ENCODE measurements at places on chromosomes 7 and 10.

DNA sequence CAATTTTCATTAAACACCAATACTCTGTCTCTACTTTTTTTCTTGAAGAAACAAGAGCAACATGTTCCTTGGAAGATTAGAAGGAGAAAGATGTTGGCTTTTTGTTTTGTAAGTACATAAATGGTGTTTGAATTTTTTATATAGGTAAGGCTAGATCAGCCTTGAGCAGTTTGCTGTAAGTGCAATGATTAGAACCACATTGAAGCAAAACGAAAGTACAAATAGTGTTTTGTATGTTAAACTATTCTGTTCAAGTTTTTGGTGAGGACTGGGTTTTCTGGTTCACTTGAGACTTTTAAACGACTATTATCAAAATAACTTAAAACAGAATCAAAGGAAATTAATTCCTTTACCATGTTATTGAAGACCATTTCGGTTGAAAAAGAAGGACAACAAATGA, 162.9 kb upstream of the NRP1 start:
- no peak for DNase-seq

GRCh38 chr10:47036771-47037170, 125.5 kb downstream of the PTPN20 start:
- no peak for DNase-seq

GRCh38 chr7:138603549-138604318, 97.4 kb downstream of the SVOPL start:
- DNase-seq: no peak

DNA sequence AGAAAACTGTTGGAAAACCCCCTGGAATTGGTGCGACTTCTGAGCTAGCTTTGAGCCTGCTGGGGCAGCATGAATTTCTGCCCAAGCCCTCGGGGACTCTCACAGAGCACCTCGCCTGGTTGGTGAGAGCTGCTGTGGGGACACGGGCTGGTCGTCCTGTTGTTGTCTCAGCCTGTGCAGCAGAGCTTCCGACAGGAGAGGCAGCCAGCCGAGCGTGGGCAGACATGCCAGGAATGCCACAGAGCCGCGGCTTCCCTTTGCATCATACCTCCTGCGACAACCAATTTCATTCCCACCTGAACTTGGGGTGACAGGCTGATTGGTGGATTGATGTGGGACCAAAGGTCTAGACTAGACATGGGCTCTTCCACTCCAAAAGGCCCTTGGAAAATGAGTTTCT, 60.2 kb upstream of the NRBF2 start:
- DNase-seq: no peak

DNA sequence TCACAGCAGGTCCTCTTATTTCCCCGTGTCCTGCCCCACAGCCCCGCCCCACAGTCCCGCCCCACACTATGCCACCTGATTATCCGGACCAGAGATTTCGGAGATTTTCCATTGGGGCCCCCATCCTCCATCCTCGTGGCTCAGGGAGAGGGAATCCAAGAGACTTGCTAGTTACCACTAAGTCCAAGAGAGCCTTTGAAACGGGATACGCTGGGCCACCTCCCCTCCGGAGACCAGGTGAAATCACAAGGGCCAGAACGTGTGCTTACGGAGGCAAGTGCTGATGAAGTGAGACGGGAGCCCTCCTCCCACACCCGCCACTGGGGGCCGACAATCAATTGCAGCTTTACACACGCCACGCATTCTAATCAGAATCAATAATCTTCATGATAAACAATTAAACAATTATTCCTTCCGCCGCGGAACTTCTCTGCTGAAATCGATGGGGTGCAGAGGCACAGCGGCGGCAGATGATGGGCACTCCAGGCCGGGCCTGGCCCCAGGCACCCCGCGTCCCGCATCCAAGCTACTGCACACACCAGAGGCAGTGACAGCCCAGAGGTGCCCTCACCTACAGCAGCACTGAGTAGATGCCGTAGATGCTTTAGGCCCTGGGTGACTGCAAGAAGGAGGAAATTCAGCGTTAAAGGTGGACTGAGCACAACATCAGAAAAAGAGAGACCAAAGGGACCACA, 534.0 kb upstream of the FOXK1 start:
- no peak for DNase-seq

DNA sequence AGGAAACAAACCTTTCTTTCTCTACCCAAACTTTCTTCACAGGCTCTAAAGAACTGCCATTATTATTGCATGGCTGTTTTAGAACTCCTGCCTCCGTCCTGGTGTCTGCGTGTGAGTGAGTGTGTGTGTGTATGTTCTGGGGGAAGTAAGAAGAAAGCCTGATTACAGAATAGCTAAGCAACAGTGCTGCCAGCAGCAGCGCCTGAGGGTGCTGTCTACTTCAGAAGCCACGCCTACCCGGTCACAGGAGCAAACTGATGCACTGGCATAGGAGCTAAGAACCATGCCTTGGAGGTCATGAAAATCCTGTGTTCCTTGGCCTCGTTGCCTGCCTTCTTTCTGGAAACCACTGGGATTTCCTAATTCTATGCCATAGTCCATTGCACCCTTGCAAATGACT, 25.2 kb downstream of the LIPK start:
- DNase-seq: no peak

DNA sequence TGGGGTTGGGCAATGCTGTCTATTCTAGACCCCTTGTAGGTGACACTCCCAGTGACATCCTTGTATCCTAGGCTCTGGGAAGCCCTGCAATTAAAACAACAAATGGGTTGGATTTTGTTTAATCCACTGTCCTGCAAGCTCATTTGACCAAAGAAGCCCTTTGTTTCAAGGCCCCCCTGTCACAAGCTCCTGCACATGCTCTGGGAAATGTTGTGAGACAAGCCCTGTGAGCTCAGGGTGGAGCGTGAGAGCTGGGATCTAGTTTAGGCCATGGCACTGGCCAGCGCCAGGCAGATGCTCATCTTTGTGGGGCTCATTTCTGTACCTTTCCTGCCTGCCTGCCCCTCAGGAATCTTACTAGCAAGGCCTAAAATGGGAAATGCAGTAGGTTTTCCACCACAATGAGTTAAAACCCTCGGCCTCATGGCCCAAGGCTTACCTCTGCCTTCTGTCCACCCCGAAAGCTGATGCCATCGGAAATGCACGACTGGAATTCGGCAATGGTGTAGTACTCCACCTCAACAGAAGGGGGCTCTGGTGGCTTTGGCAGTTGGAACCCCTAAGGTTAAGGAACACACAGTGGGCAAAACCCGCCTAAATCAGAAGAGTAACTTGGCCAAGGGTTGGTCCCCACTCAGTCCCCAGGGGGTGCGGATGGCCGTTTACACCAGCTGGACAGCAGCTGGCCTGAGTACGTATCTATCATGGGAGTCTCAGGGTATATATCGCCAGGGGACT, 112.0 kb downstream of the NEURL1 start:
- DNase-seq: peak; percentile 9

DNA sequence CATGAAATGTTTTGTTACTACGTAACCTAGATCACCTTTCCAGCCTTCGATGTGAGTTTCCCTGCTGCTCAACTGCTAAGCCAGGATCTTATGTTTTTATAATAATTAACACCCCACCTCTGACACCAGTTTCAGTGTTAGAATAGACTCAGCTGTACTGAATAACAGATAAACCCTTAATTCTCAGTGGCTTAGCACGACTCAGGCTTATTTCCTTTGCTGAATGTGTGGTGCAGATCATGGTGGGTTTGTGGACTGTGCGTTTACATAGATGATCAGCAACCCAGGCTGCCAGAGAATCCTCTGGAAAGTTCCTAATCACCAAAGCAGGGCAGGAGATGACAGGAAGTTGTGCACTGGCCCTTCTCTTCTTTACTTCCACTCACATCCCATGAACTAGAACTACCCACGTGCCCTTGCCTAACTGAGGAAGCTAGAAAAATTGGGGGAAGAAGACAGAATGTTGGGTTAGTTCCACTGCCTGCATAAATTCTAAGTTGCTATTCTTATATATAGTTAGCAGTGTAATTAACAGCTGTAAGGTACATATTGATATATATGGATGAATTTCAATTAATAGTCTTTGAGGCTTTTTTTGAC, 111.8 kb downstream of the MAPK8 start:
- DNase-seq: no peak

DNA sequence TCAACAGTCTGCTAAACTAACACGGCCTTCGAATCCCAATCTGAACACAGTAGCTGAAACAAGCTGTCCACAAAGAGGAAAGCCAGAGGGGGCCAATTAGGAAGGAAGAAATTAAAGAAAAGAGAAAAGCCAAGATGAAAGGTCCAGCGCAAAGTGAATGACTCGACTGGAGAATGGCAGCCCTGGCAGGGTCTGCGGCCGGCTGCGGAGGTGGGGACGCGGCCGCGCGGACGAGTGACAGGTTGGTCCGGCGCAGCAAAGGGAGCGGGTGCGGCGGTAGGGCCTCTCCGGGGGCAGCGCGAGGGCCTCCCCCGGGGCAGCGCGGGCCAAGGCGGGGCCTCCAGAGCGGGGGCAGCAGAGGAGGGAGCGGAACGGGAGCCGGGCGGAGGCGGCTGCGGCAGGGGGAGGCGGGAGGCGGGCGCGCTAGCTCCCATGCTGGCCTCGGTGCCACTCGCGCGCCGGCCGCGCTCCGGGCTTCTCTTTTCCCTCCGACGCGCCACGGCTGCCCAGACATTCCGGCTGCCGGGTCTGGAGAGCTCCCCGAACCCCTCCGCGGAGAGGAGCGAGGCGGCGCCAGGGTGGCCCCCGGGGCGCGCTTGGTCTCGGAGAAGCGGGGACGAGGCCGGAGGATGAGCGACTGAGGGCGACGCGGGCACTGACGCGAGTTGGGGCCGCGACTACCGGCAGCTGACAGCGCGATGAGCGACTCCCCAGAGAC, at the start of gene VWC2:
Gene VWC2, plus strand, starts transcription at position 421 of the 718 bp plus-strand sequence. CDS start 1,798 bp downstream, outside the sequence.
- DNase-seq: no peak

DNA sequence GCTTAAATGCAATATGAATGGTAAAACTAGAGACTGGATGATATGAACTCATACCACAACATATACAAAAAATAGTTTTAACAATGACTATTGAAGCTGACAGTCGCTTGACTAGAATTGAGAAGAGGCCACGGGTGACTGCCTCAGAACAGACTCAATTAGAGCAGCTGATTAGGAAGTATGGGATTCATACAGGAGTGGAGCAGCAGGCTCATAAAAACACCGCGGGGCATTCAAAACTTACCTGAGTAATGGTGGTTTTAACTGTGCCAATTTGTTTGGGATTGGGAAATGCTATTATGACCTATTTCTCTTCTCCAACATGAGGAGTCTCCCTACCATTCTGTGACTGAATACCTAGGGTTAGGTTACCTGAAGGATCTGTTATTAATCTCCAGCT, 2.1 kb downstream of the CADPS2 start:
- DNase-seq: no peak

DNA sequence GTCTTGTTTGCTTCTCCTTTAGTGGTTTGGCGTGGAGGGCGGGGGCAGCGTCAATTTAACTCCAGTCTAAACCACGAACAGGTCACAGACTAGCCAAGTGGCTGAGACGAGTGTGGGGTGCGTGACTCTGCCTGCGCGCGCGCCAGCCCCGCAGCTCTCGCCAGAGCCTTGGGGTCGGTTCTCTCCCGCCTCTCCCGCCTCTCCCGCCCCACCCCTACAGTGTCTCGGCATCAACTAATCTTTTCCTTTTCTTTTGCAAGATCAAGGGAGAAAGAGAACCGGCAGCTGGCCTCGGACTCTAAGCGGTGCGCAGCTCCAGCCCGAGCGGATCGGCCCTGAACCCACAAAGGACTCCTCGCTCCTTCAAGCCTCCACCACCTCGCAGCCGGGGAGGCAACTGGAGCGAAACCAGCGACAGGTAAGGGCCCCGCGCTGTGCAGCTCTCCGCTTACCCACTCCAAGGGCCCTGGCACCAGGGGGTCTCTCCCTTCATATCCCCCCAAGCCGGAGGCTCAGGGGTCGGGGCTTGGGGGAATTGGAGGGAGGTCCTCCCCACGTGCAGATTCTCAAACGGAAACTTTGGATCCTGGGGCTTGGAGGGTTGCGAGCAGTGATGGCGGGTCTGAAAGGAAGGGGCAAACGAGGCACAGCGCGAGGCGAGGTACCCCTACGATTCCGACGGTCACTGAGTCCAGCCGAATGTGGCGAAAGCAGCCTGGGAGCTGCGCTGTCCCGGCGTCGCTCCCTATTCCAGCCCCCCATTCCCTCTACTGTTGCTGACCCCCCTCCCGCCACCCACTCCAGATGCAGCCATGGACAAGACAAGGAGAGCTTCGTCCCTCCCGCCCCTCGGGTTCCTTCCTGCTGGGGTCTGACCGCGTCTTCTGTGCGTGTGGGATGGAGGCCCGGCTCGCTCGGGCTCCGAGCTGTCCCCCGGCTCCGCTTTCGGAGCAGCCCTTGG, 829 bp downstream of the CHRM2 start:
- no peak for DNase-seq

- no peak for DNase-seq
Measured at GRCh38 chr10:1204434-1205326, 148.5 kb downstream of the WDR37 start.

DNA sequence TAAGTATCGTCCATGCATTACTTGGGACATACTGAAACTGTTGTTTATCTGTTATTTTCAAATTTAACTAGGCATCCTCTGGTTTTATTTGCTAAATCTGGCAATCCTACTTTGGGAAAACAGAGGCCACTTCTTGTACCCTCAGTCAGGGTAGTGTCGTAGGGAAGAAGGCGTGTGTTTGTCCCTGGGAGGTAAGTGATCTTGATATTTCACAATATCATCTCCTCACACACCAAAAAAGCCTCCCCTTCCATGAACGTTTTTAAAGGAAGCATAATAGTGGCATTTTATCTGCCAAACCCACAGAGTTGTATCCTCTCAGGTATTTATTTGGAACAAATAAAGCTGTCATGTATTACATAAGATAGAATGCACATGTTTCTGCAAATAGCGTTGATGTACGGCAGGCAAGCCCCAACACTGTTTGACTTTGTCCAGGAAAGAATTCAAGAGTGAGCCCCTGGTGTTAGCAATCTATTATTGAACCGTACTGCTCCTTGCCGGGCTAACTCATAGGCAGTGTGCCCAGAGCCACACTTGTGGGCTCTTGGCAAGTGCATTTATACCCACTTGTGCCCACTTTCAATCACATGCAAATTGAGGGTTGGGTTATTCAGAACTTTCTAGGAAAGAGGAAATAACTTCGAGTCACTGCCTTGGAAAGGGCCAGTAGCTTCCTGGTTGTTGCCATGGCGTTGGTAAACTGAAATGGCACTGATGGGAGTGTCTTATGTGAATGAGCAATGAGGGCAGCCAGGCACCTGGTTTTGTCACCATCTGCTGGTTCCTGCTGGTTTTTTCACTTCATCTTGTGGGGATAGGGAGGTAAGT, 266.0 kb downstream of the USP6NL start:
- DNase-seq: no peak

- no peak for DNase-seq
Measured at GRCh38 chr10:124624895-124625294, 119.3 kb downstream of the FAM53B start.

DNA sequence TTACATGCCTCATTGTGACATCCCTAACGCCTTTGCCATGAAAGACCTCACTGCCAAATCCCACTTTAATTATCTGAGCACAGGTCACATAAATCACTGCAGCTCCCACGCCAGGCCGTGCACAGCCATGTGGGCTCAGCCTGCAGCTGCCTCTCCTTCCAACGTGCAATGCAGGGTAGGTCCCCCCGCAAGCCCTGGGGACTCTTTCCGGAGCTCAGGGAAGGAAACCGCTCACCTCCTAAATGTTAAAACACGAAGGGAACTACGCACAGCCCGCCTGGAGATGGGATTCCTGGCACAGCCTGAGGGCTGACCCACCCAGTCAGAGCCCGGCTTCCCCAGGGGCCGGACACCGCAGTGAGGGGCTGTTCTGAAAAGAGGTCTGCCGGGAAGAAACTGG, 128.0 kb downstream of the MAD1L1 start:
- DNase-seq: no peak
